ENCODE measurements at places on chromosomes 2 and 18. TPM values are rescaled to one million over a fixed set of nuclear protein-coding genes. Genes with fewer than 3 reads are reported as not detected.
A peak's percentile ranks its signal among the peaks of the same experiment; 100 is the strongest.

Gene TTN
- total RNA-seq = under 0.01 TPM

- DNase-seq = no peak
These were observed 309.6 kb upstream of the SKOR2 start for GRCh38 chr18:47560723-47561715.

- no peak for DNase-seq
These were observed 34.9 kb downstream of the SCN1A start for GRCh38 chr2:166092889-166093288.

Gene CRYBA2
- total RNA-seq = not detected

- peak; percentile 52 for DNase-seq
These were observed 1.7 kb downstream of the MYOM1 start for GRCh38 chr18:3217948-3218647.

GRCh38 chr18:68034296-68034695 is 517.8 kb upstream of the DSEL start:
- DNase-seq = no peak

- DNase-seq = peak; percentile 23
These were observed 15.3 kb downstream of the LAPTM4A start for GRCh38 chr2:20035955-20036666.

DNA sequence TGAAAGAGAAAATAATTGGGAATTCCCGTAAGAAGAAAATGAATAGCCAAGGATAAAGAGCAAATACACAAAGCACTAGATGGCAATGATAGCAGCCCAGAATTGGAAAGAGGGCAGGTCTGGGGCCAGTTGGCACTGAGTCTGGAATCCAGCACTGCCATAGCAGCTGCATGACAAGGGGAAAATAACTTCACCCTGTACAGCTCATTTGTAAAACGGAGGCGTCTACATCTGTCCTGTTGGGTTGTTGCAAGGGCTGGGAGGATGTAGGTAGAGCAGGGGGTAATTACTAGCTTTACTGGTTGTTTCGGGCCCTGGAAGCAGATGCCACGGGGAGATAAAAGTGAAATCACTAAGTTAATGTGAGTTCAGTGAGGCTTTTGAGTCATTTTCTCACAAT is 110.0 kb upstream of the RASGRP3 start:
- DNase-seq = no peak

DNA sequence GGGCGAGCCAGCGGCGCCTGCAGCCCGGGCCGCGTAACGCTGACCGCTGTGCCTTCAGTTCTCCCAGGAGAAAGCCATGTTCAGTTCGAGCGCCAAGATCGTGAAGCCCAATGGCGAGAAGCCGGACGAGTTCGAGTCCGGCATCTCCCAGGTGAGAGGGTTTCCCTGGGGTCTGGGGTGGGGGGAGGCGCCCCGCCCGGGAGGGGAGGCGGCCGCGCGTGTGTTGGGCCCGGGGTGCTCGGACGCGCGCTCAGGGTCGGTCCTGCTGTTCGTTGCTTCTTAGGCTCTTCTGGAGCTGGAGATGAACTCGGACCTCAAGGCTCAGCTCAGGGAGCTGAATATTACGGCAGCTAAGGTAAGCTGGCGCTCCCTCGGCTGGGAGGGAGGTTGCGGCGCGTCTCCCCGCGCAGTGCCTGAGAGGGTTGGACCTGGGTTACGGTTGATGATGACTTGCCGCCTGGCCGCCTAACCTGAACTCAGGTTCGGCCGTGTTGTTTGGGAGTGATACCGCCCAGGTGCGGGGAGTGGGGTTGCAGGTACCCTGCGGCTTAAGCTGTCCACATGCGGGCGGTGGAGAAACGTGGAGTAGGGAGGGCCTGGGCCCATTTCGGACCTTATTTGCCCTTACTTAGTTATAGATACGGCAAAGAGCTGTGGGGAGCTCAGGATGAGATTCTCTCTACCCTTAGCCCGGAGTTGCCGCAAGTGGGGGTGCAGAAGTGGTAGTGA is 638 bp downstream of the RPS7 start:
- DNase-seq = peak; percentile 17

GRCh38 chr2:144630459-144631215 is 110.7 kb upstream of the ZEB2 start:
- no peak for DNase-seq

DNA sequence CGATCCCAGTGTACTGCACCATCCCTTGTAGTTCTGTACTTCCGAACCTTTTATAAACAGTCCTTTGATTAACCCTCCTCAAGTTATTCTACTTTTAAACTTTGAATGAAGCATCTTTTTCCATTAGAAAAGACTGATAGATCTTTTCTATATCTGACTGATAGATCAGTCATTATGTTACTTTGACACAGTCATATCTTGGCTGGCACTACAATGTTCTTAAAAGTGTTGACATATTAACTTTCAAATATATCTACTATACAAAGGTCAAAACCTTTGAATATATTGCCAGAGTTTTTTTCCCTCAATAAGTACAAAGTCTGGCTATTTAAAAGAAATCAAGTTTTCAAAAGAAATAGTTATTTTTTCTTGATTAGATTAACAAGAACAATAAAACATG is 35.4 kb upstream of the NABP1 start:
- no peak for DNase-seq

DNA sequence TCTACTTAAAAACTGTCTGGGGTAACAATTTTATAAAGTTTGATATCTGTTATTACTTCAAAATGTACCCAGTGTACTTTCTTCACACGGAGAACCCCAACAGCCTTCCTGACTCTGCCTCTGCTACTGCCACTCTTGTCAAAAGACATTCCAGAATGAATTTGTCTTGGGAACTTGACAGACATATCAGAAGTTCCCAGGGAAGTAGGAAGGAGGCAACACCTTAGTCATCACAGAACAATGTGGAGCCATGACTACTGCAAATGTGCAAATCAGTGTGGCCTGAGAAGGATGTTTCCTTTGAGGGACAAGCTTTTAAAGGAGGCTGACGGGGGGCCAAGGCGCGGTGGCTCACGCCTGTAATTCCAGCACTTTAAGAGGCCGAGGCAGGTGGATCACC is 133.8 kb upstream of the RNF152 start:
- DNase-seq = no peak

Gene NT5C1B
- not detected for total RNA-seq

Gene CD28
- total RNA-seq = not detected

DNA sequence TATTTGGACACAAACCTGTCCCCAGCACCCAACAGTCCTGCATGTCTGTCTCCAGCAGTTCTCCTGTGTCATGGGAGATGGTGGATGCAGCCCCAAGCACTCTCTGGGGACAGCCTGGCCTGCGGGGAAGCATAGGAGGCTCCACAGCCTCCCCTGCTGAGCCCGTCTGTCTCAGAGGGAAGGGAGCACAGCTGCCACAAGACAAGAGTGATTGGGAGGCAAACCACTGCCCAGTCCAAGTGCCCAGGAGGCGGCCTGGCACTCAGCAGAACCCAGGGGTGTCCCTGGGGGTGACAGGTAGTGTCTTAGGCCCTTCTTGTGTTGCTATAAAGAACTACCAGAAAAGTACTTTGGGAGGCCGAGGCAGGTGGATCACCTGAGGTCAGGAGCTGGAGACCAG is 211.2 kb upstream of the MYT1L start:
- no peak for DNase-seq

Gene KIAA2012
- total RNA-seq = not detected

- no peak for DNase-seq
These were observed 44.2 kb upstream of the TAF1B start for GRCh38 chr2:9799011-9799596.

- DNase-seq = no peak
These were observed 177.5 kb downstream of the ANAPC1 start for GRCh38 chr2:111706481-111707001.

DNA sequence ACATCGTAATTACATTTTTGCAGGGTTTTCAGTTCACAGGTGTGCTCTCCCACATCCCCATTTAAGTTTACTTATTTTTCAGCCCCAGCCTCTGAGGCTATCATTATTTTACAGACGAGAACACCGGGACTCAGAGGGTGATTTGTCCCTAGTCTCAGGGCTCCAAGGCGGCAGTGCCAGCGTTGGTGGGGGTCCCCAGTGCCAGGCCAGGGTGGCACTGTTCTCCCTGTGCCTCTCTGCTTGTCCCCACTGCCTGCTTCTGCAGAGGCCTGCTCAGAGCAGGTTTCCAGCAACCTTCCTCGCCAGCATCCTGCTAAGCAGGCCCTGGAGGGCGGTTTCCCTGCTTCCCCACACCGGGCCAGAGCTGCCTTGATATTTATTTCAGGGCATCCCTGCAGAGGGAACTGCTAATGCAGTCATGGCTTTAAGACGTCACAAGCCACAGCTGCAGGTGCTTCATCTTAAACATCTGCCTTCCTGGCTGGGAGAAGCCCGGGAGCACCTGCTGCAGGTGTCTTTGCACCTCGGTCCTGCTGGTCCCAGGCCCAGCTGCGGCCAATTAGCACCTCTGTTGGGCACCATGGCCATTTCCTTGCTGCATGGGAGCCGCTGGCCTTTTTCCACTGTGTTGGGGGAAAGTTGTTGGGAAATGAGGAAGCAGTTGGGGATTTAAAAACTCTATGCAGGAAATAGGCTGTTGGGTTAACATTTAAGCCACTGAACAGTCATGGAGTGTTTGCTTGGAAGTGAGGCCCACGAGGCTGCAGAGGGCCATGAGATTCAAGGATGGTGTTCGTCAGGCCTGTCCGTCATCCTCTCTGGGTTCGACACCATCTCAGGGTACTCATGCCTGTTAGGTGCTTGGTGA is 22.8 kb downstream of the HPCAL1 start:
- DNase-seq = no peak

- DNase-seq = no peak
These were observed 38.2 kb upstream of the MAP3K20 start for GRCh38 chr2:173037245-173038120.

- DNase-seq = no peak
These were observed 94.9 kb upstream of the CTDP1 start for GRCh38 chr18:79584491-79585394.

DNA sequence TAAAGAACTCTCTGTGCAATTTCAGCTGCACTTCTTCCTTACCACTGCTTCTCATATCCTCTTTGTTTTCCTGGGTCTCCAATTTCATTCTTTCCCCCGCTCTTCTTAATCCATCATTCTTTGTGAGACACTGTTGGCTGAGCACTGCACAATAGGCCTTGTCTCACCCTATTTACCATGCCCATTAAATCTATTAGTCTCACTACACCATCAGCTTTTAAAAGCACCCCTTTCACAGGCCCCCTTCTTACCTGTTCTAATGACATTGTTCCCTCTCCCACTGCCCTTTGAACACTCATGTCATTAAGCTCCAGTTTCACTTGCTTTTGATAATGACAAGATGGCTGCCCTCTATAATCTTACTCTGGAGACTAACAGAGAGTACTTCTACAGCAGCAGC is 404.1 kb upstream of the ACVR2A start:
- DNase-seq = no peak

DNA sequence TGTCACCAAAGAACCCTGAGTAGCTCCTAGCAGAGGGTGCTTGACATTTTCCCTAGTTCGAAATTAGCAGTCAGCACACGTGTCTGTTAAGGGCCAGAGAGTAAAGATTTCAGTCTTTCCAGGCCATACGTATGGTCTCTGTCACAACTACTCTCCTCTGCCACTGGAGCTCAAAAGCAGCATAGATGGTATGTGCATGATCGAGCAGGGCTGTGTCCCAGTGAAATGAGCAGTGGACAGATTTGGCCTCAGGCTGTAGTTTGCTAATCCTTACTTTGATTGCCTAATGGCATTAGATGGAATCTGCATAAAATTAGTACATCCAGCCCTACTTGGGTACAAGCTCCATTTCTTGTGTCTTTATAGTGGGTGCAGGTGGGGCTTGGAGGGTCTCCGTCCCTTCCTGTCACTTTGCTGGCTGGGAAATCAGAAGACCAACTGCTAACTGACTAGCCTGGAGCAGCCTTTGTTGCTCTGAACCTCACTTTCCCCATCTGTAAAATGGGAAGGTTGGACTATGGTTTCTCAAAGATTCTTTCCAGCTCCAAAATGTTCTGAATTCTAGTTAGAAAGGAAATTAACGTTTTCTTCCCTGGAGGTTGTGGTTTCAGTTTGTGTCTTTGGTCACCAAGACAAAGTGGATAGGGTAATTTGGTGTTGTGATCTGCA is 108.5 kb downstream of the GLI2 start:
- DNase-seq = no peak

DNA sequence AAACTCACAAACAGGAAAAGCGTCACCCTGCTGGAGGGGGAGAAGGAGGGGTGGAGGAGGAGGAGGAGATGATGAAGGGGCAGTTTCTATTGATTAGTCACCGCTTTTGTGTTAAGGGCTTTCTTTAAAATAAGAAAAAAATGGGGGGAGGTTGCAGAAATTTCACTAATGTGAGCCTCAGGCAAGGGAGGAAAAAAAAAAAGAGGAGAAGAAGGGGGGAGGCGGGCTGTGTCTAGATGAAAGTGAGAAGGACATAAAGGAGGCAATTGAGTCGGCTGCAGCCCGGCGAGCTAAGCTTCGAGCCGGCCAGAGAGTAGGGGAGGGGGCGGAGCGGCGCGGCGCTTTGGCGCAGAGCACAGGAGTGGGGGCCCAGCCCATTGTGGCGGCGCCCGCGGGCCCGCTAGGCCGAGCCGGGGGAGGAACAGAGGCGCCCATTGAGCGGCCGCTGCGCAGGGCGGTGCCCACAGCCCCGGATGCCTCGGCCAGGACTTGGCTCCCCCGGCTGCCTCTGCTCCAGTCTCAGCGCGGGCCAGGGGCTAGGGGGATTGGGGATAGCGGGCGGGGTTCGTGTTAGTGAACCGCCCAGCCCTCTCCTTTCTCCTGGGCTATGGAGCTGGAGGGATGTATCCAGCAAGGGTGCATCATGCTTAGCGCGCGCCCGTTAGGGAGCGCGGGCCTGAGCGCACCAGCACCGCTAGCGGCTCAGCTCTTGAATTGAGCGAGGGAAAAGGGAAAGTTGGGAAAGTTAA is 7.9 kb downstream of the PAX3 start:
- DNase-seq = peak; percentile 97

Gene VAPA
- 333 TPM for total RNA-seq

Gene LIPG
- total RNA-seq = not detected

- no peak for DNase-seq
These were observed 38.9 kb downstream of the RHBDD1 start for GRCh38 chr2:226874749-226875148.

DNA sequence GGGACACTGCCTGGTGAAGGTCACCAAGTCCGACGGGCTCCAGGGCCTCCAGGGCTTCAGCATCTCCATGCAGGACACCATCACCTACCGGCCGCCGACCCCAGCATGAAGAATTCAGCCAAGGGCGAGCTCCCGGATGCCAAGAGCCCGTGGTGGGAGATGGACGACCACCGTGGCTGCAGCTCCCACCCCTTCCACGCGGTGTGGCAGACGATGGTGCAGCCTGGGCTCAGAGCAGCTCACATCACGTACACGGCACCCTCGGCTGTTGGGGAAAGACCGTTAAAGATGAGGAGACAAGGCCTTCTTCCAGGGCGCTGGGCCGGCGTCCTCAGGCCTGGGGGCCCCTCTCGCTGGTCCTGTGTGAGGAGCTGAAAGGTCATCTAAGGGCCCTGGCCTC is 31.2 kb upstream of the ADNP2 start:
- no peak for DNase-seq

GRCh38 chr18:70355620-70356385 is 67.0 kb downstream of the SOCS6 start:
- no peak for DNase-seq

GRCh38 chr18:74251297-74252038 is 40.3 kb downstream of the CYB5A start:
- DNase-seq = no peak

Measured in SK-MEL-5 (cell line).